Bone marrow (tissue), 2 donors: ENCODE measurements at places on chromosomes 13 and 19.

DNA sequence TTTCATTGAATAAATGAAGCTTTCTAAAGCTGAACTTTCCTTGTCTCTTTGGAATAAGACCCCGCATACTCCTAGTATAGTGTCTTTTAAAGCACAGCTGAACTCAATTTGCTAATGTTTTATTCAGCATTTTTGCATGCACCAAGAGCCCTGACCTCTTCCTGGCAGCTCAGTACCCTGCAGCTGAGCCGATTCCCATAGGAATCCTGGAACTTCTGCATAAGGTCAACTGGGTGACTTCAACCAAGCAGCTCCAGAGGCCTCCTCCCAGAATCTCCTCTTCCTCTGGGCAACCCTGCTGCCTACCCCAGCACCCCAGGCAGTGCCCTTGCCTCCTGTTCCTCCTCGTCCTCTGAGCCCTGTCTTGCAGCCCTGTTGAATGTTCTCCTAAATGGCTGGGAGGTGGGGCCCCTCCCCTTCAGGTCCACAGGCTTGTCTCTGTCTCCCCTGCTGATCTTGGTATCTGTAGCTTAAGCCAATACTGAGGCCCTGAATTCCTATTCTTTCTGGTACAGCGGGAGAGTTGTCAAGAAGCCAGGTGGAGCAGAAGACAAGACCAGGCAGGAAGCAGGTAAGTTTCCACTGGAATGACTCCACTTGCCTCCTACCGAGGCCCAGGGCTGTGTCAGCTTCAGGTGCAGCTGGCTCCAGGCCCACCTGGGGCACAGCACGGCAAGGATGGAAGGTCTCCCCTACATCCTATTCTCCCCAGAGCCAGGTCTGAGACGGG is 23.6 kb upstream of the CCDC124 start:
- DNase-seq, result no peak

DNA sequence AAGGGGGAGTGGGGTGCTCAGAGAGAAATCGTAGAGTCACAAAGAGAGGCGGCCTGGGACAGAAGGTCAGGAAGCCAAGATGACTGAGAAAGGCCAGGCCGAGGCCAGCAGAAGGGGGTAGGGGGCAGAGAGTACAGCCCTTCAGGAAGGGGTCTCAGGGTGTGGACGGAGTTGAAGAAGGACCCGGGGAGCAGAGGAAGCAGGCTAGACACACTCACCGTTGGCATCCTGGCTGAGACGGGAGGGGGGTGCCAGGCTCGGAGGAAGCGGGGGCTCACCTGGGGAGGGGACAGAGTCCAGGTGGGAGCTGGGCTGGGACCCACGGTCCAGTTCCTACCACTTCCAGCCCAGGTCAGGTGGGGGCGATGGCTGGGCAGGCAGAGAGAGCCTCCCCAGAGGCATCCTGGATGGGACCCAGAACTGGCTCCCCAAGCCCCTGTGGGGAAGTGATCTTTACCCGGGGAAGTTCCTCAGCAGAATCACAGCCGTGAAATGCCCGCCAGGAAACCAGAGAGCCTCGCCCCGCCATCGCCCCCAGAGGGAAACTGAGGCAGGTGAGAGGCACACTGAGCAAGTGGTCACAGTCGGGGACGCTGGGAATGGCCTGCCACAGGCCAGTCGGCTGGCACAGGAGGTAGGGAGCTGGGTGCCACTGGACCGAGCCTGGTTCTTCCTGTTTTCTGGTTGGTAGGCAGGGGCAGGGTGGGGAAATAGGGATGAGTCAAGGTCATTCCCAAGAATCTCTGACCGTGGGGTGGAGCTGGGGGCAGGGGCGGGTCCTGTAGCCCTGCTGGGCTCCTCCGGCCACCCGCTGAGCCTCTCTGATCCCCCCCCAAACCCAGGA is 1.4 kb downstream of the MATK start:
- no peak for DNase-seq

DNA sequence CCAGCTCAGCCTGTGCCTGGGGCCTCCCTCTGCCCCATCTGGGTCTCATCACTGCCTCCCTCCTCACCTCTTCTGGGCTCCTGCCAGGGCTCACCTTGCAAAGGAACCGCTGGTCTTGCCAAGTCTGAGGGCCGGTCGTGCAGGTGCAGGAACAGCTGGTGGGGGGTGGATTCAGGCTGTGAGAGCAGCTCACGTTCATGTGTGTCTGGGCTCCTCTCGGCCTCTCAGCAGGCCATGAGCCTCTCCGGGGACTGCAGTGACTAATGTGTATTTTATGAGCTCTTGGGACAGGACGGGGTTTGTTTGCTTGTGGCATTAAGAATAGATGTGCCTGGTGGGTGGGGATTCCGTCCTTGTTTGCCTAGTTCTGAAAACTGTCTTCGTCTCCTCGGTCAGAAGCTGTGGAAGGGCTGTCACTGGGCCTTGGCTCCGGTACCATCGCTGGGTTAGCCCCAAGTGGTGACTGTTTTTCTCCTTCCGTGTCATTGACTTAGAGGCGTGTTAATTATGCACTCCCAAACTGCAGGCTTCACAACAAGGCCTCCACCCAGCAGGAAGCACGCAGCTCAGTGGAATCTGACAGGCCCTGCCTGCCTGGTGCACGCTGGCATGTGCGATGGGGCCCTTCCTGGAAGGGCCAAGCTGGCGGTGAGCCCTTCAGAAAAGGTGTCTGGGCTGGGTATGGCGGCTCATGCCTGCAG is 77.6 kb downstream of the KDM4B start:
- no peak for DNase-seq

DNA sequence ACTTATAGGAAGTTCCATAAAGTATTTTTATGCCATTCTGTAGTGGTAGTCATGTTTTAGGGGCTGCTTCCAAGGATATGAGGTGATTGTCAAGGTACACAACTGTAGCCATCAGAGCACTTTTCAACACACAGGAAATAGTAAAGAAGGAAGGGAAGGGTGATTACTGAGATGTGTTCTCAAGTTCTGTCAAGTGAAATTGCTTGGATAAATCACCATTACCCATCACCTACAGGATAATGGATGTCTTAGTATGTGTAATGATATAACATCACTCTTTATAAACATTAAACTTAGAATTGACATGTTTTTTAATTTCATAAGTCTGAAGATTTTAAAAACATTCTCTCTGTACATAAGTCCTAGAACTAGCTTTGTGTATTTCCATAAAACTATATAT is 487.9 kb downstream of the DCT start:
- no peak for DNase-seq

GRCh38 chr19:54448040-54448773 is 792 bp upstream of the LENG8 start:
- DNase-seq, result peak; percentile 34

DNA sequence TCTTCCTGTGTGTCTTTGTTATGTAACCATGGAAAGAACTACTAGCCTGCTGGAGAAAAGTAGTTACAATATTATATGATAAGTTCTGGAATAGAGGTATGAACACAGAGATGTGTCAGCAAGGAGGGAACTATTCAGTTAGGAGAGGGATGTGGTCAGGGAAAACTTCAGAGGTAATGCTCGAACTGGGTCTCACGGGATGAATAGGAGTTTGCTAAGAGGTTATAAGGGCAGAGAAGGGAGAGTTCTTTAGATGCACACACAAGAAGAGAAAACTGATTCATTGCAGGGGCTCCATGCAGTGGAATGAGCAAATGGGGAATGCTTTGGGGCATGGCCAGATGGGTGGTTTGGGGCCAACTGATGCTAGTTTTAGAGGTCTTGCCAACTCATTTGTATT is 46.0 kb upstream of the SIAH3 start:
- no peak for DNase-seq
